ENCODE measurements at places on chromosomes 3 and 15.
A peak's percentile ranks its signal among the peaks of the same experiment; 100 is the strongest.

- DNase-seq = peak; percentile 100
Measured at GRCh38 chr15:90165659-90166489, 35.3 kb upstream of the SEMA4B start.

DNA sequence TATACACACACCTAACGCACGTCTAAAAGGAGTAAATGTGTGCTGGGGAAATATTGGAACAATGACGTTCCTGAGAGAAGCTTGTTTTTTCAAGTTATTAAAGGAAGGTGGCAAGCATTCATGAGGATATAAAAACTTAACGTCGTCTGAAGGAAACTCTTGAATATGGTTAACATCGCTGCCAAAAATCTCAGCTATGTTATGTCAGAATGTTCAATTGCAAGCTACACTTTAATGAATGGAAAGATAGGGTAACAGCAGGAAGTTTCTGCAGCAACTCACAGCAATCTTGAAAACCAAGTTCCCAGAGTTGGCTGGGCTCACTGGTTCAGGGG, 54.3 kb upstream of the MEF2A start:
- DNase-seq = no peak

GRCh38 chr3:169657351-169658124, 6.0 kb downstream of the MECOM start:
- no peak for DNase-seq

GRCh38 chr3:5464649-5465048, 277.1 kb downstream of the EDEM1 start:
- DNase-seq = no peak

DNA sequence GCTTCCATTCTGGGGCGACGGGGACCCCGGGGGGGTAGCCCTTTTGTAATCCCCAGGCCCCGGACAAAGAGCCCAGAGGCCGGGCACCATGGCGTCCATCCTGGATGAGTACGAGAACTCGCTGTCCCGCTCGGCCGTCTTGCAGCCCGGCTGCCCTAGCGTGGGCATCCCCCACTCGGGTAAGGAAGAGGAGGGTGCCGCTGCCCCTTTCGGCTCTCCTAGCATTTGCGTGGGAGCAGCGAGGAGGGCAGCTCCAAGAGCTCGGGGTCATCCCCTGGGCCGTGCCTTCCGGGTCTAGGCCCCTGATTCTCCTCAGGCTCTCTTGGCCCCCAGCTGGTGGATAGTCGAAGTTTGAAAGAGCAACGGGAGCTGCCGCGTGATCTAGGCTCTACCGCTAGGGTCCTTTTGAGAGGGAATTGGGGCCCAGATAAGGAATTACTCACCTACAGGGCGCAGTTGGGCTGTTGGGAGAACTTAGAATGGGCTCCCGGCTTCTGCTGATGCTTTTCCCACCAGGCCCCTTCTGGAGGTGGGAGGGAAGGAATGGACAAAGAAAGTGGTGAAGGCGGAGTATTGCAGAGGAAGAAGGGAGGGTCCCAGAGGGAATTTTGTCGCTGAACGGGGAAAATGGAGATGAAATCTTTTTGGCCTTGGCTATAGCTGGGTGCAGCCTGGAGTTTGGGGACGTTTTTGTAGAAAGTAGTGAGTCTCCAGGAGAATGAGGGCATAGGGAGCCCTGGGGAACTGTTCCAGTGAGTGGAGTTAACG, 615 bp downstream of the VPS18 start:
- DNase-seq = no peak

DNA sequence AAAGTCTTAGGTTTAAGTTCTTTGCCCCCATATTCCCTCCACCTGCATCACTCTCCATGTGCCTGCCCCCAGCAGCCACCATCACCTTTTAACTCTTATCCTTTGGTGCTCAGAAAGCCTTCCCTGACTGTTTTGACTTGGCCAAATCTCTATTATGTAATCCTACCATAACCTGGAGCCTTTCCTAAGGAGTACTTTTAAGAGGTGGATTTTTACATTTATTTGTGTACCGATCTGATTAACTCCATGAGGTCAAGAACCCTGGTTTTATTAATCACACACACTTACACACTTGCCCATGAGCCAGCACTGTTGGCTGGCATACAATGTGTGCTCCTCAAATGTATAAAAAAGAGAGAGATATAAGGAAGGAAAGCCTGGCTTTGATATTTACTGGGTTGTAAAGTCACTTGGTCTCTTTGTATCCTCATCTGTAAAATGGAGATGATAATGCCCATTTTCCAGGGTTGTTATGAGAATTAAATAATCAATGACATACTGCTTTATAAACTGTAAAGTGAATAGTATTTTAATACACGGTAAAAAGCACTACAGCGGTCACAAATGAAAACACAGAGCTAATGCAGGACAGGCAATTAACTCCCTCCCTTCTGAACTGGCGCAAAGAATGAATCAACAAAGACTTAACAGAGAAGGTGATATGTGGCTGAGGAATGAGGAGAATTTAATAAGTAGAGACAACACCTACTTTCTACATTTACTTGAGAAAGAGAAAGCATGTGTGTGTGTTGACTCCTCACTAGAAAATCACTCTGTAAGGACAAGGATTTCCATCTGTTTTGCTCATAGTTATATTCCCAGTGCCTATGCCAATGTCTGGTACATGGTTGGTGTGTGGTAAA, 45.4 kb downstream of the ATP13A4 start:
- DNase-seq = no peak

Measured in kidney epithelial cell (primary cell).